CD4-positive, alpha-beta T cell (primary cell): ENCODE measurements at places on chromosomes 7 and 10. TPM values are rescaled to one million over a fixed set of nuclear protein-coding genes. Genes with fewer than 3 reads are reported as not detected.

The CYP26C1 gene
- not detected for total RNA-seq

The PRSS37 gene
- total RNA-seq: not detected

- H3K27ac ChIP-seq: no peak overlapping the region
- H3K4me1 ChIP-seq: no peaks in the 10 kb centered on the region
- H3K36me3 ChIP-seq: no peaks in the 10 kb centered on the region
- DNase-seq: no peak
- no peaks in the 10 kb centered on the region for H3K27me3 ChIP-seq
These were observed 27.9 kb downstream of the GFRA1 start for GRCh38 chr10:116245156-116245555.

The RARRES2 gene
- not detected for total RNA-seq

- H3K27me3 ChIP-seq: peaks cover under 1% of the 10 kb centered on the region
- no peaks in the 10 kb centered on the region for H3K4me1 ChIP-seq
- no peak overlapping the region for H3K4me3 ChIP-seq
- no peak overlapping the region for H3K27ac ChIP-seq
- no peaks in the 10 kb centered on the region for H3K36me3 ChIP-seq
- no peak for DNase-seq
These were observed 307.8 kb downstream of the PTPRN2 start for GRCh38 chr7:158279539-158280447.

The CFAP70 gene
- 2.6 TPM for total RNA-seq

DNA sequence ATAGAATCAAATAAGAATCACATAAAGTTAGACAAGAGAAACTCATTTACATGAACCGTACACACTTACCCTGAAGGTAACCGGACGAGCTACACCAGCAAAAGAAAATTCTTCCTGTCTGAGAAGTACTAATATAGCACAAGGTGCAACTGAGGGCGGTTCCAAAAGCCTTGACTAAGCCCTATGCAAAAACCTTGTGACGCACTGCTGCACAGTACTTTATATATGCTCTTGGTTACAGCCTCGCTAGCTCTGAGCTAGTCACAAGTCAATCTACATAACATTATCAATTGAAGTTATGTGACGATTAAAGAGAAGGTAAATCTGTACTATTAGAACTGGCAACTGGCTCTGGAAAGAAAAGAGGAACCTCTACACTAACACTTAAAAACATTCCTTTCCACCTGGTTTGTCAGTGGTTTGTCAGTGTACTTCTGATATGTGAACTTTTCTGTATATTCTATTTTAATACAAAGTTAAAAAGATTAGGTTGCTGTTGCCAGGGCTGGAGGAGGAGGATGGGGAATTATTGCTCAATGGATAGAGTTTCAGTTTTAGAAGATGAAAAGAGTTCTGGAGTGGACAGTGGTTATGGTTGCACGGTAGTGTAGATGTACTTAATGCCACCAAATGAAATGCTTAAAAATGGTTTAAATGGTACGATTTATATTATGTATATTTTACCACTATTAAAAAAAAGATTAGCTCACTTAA, 21.6 kb downstream of the NT5C3A start:
- peak overlapping the region; percentile 75 for H3K27ac ChIP-seq
- DNase-seq: peak; percentile 57
- no peaks in the 10 kb centered on the region for H3K36me3 ChIP-seq
- peaks cover 5% of the 10 kb centered on the region for H3K4me1 ChIP-seq
- no peaks in the 10 kb centered on the region for H3K27me3 ChIP-seq
- H3K4me3 ChIP-seq: peak overlapping the region; percentile 45

DNA sequence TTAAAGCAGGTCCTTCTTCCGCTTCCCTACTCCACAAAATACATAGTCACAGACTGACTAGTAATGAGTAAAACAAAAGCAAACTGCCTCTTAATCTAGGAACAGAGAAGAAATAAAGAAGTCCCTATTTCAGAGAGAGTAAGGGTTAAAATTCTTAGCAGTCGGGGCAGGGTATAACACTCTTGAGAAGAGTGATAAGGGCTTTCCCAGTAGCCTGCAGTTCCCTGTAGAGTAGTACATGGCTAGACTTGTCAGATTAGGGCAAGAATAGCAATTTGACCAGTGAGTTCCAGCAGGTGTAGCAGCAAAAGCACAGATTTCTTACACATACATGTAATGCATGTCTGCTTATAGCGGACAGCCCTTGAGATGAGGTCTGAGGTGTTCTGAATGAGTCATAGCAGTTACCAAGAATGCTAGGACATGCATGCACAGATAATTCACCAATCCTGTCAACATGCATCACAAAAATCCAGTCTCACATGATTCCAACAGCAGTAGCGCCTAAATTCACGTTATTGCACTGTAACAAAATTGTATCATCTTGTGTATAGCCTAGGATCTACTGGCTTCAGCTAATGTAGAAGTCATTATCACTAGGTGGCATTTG, 40.7 kb downstream of the BTRC start:
- H3K27me3 ChIP-seq: no peaks in the 10 kb centered on the region
- H3K4me3 ChIP-seq: no peak overlapping the region
- peaks cover 8% of the 10 kb centered on the region for H3K4me1 ChIP-seq
- H3K27ac ChIP-seq: no peak overlapping the region

GRCh38 chr7:46658281-46658680, 737.2 kb upstream of the IGFBP3 start:
- no peak overlapping the region for H3K4me3 ChIP-seq
- H3K4me1 ChIP-seq: no peaks in the 10 kb centered on the region
- no peak overlapping the region for H3K27ac ChIP-seq
- DNase-seq: no peak
- H3K27me3 ChIP-seq: no peaks in the 10 kb centered on the region
